ENCODE measurements at places on chromosomes 11 and 22. TPM values are rescaled to one million over a fixed set of nuclear protein-coding genes. Genes with fewer than 3 reads are reported as not detected.

Gene CCDC87
- total RNA-seq, result under 0.01 TPM

Gene TRIM22
- total RNA-seq, result 49.6 TPM

Gene OR4C11
- total RNA-seq, result not detected

Gene PYGM
- 1.2 TPM for total RNA-seq

Gene LRRC56
- 1.4 TPM for total RNA-seq

Gene MS4A1
- total RNA-seq, result not detected

Gene FAM111A
- total RNA-seq, result 23.6 TPM

Gene PRCP
- 63.1 TPM for total RNA-seq

Measured in myometrial cell (primary cell).